ENCODE measurements at places on chromosomes 3 and 15. TPM values are rescaled to one million over a fixed set of nuclear protein-coding genes. Genes with fewer than 3 reads are reported as not detected.

DNA sequence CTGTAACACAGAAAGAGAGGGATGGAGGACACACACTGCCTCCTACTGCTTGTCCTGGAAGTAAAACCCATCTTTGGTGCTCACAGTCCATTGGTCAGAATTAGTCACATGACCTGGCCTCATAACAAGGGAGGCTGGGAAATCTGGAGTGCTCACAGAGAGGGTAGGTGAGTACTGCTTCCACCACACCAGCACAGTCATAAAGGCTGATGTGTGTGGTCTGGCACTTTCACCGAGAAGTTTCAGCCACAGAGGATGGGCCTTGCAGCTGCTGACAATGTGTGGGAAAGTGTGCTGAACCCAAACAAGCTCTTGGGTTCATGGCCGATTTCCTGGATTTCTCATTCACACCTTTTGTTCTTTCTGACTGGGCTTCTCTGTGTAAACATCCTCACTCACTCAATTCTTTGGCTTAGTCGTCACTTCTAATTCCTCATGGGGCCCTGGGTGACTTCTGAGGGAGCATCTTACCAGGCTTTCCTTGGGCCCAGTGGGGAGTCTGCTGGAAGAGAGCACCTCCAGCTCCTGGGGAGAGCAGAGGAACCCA, 100.7 kb downstream of the ASB7 start:
- no peak for DNase-seq

GRCh38 chr15:37824717-37825382, 109.6 kb upstream of the TMCO5A start:
- no peak for DNase-seq

GRCh38 chr3:176663837-176664831, 533.1 kb downstream of the TBL1XR1 start:
- no peak for DNase-seq

- no peak for DNase-seq
These were observed 19.4 kb downstream of the IFT57 start for GRCh38 chr3:108202834-108203233.

DNA sequence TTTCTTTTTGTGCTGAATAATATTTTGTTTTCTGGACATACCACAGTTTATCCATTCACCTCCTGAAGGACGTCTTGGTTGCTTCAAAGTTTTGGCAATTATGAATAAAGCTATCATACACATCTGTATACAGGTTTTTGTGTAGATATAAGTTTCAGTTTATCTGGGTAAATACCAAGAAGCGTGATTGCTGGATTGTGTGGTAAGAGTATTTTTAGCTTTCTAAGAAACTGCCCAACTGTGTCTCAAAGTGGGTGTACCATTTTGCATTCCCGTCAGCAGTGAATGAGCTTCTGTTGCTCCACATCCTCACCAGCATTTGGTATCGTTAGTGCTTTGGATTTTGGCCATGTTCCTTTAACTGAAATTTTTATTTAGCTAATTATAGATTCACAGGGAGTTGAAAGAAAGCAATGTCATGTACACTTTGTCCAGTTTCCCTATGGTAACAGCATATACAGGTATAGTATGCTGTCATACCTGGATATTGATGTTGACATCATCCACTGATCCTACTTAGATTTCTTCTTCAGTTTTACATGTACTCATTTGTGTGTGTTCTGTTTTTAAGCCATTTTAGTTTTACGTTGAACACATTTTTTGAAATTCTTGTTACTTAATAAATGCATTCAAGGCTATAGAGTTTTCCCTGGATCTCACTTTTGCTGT, 11.9 kb downstream of the ARID3B start:
- DNase-seq: no peak

GRCh38 chr3:126554560-126555525, 3.9 kb downstream of the C3orf22 start:
- peak; percentile 18 for DNase-seq

DNA sequence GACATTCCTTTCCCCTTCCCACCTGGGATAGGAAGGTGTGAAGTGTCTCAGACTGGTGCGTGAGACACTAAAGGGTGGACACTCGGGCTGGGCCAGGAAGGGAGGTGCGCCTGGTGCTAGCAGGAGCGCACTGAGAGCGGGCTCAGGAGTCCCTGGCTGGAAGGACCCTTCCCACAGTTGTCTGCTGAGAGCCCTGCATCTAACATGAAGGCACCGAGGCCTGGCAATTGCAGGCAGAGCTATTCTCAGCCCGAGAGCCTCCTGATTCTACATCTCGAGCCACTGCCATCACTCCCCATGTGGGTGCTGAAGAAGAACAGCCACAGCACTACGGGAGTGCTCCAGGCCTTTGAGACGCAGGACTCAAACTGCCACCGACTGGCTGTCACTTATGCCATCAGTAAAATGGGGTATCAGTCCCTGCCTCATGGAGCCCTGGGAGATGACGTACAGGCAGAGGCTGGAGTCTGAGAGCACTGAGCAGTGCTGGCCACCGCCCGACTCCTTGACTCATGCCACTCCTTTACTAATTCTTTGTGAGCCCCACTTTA, 159.4 kb downstream of the KLF13 start:
- peak; percentile 15 for DNase-seq

The CERS3 gene
- 1.9 TPM for total RNA-seq

The RARB gene
- 2.0 TPM for total RNA-seq

The SUCNR1 gene
- total RNA-seq: not detected

The C3orf49 gene
- not detected for total RNA-seq

The CEP19 gene
- 3.7 TPM for total RNA-seq

The UROC1 gene
- total RNA-seq: not detected
